ENCODE measurements at places on chromosomes 5 and 9.

DNA sequence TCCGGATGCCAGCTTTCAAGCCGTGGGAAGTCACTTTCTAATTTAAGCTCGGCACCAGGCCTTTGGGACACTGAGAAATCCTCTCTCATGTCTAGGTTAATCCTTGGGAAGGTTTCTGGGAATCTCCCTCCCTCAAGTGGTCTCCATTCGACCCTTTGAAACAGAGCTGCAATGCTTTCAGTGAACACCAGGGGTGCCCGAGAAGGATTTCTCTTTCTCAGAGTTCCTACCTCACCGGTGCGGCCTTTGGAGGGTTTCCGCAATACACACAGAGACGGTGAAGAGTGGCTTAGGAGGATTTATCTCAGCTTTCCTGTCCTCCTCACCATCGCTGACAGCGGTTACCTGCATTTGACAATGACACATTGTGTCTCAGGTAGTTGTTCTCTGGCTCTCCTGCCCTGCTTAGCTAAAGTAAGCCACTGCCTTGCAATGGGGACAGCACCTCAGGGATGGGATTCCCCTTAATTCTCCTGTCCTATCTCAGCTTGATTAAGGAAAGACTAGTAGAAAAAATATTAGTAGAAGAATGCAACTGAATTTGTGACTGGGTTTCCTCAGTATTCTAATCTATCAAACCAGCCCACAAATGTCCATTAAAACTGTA lies 180.6 kb downstream of the GABRG2 start:
- no peak for DNase-seq

DNA sequence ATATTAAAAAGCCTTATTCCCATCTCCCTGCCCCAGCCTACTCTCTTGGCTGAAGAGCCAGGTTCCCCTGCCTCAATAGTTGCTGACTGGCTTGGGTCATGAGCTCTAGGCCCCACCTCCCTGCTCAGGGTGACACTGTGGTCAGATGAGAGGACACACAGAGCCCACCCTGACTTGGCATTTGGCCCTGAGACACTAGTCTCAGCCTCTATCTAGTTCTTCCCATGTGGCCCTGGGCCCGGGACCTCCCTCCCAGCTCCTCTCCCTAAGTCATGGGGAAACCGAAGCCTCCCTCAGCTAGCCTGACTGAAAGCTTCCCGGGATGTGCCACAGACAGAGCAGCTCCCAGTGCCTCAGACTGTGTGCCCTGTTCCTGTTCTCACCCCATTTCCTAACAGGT lies 5.8 kb upstream of the MYOZ3 start:
- DNase-seq: no peak

DNA sequence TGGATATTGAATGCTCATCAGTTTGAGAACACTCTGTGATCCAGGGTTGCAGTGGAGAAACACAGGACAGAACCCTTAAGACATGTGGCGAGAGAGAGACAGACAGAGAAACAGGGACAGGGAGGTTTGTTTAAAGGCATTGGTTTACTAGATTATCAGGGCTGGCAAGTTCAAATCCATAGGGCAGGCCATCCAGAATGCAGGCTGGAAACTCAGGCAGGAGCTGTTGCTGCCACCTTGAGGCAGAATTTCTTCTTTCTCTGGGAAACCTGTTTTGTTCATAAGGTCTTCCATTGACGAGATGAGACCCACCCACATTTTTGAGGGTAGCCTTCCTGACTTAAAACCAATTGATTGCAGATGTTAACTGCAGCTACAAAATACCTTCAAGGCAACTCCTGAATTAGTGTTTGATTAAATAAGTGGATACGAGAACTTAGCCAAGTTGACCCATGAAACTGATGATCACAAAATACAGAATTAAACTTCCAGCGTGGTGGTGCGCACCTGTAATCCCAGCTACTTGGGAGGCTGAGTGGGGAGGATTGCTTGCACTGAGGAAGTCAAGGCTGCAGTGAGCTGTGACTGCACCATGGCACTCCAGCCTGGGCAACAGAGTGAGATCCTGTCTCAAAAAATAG lies 55.9 kb downstream of the NSUN2 start:
- DNase-seq: no peak

DNA sequence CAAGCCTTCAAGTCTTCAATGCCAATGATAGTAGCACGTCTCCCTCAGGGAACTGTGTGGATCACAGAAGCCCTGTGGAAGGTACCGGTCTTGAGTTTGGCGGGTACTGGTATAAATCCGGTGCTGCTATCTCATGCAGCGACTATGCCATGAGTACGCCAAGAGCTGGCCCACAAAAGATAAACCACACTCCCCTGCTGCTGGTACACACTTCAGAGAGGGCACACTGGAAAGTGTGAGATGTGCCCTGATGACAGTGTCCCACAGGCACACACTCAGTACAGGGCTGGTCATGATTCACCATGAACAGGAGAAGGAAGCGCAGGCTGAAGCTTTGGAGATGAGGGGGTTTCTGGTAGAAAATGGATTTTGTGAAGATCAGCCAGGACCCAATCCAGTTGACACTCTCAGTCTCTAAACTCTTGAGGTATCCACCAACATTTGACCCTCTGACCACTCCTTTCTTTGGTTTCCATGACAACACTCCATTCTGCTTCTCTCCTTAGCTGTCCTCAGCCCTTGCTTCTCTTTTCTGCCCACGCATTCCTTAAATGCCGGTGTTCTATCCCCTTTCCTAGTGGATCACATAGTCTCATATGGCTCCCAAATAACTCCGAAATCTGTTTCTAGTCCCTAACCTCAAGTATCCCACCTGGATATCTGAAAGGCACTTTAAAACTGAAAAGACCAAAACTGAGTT lies 5.1 kb downstream of the AMACR start:
- DNase-seq: no peak

DNA sequence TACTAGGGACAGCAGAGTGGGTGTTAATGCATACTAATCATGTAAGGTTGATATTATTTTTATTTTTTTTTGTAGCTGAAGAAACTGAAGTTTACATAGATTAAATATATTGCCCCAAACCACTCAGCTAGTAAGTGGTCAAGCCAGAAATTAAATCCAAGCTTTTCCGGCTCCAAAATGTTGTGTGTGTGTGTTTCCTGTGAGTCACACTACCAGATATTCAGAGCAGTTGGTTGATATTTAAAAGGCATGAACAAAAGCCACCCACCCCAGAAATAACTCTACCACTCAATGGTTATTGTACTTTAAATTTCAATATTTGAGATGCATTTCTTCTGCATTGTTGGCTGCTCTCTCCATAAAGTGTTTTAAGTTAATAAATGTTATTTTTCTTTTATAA lies 29.5 kb downstream of the KCNN2 start:
- no peak for DNase-seq

DNA sequence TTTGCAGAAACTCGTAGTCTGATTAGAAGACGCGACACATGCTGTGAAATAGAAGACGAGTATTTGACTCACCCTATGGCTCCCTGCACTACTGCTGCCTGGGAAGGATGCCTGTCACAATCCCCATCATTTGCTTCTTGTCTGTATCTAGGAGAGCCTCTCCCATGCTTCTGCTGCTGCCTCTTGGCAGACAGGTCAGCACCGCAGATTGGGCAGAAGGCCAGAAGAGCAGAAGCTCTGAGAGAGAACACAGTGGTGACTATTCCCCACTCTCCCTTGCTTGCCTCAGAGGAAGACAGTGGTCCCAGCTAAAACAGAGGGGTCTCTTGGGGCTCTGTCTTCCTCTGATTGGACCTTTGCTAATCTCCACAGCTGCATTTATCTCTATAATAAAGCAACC lies 84.0 kb upstream of the SMIM32 start:
- DNase-seq: no peak

GRCh38 chr5:92629574-92629973 lies 951.4 kb downstream of the NR2F1-AS1 start:
- no peak for DNase-seq

- DNase-seq: no peak
These were observed 39.8 kb upstream of the PITX1 start for GRCh38 chr5:135073761-135074345.

DNA sequence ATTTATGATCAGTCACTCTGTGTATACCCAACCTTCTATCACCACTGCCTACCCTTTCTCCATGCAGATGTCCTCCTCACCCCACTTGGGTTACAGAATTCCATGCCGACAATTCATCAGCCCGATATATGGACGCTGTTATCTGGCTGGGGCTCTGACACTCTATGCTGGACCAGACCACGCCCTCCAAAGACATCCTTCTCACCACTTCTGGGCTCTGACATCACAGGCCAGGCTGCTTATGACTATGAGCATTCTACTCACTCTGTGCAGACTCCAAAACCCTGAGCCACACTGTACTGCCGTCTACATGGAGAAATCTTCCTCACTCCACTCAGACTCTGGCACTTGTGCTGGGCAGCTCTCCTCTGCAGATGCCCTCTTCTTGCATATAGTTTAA lies 7.6 kb upstream of the AK3 start:
- DNase-seq: no peak

- peak; percentile 50 for DNase-seq
These were observed 753 bp downstream of the FANCC start for GRCh38 chr9:95316794-95317118.

DNA sequence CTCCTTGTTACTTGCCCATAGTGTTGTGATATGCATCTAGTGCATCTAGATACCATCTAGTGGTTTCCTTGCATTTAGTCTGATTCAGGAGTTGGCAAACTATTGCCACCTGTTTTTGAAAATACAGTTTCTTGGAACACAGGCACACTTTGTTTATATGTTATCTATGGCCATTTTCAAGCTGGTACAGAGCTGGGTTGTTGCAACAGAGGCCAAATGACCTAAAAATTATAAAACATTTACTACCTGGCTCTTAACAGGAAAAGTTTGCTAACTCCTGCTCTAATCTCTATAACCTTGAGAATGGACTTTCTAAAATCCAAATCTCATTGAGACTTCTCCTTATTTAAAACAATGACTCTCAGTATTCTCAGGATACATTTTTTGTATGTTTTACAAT lies 19.4 kb upstream of the FBXO38 start:
- no peak for DNase-seq

DNA sequence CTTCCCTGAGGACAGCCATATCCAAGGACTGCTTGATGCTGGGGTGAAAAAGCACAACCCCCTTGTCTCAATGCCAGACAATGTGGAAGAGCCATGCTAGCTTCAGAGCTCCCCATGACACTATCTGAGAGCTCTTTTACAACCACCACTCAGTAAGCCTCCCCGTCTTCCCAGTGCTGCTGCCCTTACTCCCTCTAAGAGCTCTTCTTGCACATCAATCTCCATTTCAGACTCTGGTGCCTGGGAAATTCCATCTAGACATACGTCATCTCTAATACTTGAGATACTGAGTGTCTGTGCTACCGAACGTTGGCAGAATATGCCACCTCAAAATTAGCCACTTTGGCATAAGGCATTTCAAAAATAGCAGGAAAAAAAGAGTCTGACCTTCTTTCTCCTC lies 94.5 kb downstream of the EDIL3 start:
- no peak for DNase-seq

GRCh38 chr9:90641086-90641485 lies 1.5 kb downstream of the DIRAS2 start:
- DNase-seq: no peak

- no peak for DNase-seq
These were observed 17.5 kb upstream of the CXCL14 start for GRCh38 chr5:135596157-135596763.

DNA sequence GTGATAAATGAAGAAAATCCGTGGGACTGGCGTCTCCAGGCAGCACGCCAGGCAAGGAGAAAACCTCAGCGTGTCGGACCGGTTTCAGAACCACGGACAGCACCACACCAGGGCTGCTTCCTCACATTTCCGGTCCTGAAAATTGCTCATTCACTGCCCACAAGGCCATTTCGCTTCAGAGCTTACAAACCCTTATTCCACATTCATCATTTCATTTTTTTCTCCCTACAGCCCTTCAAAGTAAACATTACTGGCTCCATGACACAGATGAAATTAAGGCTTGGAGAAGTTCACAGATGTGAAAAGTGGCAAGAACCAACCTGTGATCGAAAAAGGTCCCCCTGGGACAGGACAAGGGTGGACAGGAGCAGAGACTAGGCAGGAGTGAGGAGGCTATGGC lies 1.5 kb upstream of the GPRIN1 start:
- DNase-seq: no peak

DNA sequence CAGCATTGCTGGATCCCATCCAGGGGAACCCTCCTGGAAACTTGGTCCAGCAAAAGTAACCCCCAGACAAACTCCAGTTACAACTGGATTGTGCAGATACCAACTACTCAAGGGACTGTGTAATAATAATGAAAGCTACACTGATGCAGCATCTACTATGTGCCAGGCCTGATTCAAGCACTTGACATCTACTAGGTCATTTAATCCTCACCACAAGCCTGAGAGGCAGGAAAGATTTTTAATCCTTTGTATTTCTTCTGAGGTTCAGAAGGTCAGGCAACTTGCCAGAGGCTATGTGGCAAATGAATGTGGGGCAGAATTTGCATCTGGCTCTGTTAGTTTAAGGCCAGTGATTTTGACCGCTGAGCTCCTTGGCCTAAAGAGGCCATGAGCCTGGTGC lies 29.5 kb upstream of the FOXI1 start:
- DNase-seq: no peak

- DNase-seq: no peak
These were observed 376.0 kb upstream of the SMARCA2 start for GRCh38 chr9:1639166-1639565.

- no peak for DNase-seq
These were observed 317.9 kb upstream of the IRX1 start for GRCh38 chr5:3277590-3278196.

- DNase-seq: no peak
These were observed 379.1 kb upstream of the KIF2A start for GRCh38 chr5:61926911-61927310.

DNA sequence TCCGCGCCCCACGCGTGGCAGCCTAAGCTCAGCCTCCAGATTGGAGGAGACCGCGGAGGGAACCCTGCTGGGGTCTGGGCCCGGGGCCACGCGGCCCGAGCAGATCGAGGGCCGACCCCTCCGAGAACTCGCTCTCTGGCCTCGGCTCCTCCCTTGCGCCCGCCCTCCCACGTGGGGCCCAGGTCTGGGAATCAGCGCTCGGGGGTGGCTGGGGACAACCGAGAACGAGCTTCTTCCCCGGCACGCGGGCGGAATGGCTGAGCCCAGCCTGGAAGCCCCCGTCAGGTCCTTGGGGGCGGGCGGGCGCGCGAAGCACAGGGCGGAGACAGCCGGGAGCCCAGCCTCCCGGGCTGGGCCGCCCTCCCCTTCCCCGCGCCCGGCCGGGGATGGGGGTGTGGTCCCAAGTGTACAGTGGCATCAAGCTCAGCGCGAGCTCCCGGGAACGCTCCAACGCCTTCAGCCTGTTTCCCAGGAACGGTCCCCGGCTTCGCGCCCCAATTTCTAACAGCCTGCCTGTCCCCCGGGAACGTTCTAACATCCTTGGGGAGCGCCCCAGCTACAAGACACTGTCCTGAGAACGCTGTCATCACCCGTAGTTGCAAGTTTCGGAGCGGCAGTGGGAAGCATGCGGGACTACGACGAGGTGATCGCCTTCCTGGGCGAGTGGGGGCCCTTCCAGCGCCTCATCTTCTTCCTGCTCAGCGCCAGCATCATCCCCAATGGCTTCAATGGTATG lies at the start of gene SLC22A4:
Gene SLC22A4, plus strand, starts transcription at position 403 of the 736 bp plus-strand sequence. Its CDS starts 223 bp downstream, at position 626.
- DNase-seq: peak; percentile 86
